ENCODE measurements at places on chromosomes 1 and 21.
A peak's percentile ranks its signal among the peaks of the same experiment; 100 is the strongest.

DNA sequence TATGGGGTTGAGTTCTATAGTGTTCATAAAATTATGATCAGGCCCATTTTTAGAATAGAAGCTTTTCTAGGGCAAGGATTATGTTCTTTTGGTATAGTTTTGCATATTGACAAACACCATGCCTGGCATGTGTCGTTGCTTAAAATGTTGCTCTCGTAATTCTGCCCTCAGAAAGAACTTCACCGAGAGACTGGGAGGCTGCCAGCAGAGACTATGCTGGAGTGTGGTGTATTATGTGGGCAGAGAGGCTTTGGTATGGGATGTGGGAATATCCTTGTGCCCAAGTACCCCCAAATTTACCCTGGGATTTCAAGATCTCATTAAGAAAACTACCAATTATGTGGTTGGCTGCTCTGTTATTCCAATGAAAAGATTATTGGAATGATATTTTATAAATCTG lies 27.9 kb downstream of the PGM1 start:
- DNase-seq: no peak

- DNase-seq: no peak
These were observed 28.6 kb upstream of the PLEKHG5 start for GRCh38 chr1:6519935-6520671.

DNA sequence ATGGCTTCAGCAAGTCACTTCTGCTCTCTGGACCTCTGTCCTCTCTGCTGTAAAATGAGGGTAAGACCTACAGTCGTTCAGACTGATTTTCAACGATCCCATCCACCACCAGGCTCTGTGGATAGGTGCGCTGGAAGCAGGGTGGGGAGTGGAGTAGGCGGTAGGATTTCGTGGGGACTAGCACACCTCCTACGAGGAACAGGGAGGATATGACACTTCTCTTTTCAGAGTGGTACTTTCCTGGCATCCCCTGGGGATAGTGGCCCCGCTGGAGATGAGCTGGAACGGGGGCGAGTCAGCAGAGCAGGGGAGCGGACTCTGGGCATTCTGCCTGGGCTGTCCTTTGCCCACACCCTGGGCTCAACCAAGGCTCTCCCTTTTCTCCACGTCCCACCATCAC lies 17.7 kb downstream of the ETNK2 start:
- no peak for DNase-seq

- DNase-seq: no peak
These were observed 58.2 kb downstream of the MRPS6 start for GRCh38 chr21:34131586-34131985.

GRCh38 chr1:213958346-213958745 lies 29.4 kb upstream of the PROX1 start:
- DNase-seq: no peak

DNA sequence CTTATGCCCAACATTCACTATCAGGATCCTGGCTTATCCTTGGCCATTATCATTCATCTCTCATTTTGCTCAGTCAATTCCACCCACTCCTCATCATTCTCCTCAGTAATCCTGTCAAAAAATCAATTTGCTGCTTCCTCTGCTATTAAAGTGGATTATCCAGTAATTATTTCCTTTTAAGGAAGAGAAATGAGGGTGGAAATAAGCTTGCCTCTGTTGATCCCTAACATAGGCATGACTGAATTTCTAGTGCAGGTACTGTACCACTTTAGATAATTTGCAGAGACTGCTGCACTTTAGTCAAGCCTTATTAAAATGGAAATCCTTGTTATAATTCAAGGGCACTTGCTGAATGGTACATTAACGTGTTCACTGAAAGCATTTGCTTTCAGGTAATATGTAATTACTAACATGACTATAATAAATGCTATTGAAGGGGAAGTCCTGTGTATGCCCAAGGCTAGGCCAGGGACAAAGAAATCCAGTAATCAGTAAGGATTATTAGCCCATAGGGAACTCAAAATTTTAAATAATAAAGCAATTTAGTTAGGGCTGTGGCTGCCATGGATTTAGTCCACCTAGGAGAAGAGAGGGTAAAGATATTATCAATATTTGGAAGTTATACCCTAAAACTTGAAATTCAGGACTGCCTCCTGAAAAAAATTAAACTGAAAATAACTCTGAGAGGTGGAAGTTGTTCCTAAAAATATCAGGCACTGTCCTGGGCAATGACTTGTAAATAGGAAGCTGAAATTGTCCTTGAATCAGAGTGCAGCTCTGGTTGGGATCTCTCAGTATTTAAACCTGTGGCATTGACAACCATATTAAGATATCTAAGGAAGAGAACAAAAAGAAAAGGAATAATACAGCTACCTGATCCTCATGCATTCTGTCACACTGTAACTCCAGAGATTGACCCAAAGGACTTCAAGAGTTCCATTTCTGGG lies 43.4 kb downstream of the RGS2 start:
- no peak for DNase-seq

DNA sequence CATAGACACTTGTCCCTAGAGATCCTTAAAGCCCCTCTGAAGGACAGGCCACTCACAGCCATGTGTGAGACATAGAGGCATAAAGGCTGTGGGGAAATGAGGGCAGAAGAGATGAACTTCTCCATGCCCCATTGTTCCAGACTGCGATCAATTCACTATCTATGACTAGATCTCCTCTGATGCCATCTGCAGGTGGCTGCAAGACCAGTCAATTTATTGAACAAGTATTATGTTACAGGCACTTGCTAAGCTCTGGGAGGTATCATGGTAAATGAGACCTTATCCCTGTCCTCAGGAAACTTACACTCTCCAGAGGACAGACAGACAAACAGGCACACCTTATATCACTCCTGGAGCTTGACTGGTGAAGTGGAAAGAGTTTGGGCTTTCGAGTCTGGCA lies 22.9 kb downstream of the UBIAD1 start:
- DNase-seq: no peak

DNA sequence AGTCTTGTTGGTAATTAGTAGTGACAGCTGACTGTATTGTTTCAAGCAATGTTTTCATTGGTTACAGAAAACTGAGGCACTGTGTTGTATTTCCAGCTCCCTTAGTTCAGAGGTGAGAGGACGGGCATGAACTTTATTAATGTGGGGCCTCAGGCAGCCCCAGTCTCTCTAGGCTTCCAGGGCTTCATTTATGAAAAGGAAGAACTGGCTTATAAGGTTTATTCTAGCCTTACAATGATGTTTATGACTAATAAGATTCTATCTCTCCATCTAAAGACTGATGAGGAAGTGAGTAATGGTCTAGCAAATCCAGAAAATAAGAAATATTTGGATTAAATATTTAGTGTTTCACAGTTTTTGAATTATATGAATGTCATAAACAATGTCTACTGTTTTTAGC lies 41.5 kb downstream of the CBS start:
- no peak for DNase-seq

DNA sequence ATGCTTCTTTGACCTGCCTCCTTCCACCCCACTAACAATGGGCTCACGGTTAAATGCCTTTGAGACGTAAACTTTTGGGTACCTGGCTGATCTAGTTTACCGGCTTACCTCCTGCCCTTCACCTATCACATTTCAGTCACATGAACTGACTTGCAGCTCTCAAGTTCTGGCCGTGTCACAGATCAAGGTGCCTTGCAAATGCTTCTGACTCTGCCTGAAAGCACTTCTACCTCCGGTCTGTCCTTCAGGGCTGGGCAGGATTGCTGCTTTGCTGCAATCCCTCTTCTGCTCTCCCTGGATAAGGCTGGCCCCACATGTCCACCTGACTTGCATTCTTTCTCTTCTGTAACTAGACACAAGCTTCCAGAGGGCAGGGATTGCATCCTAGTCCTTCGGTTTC lies 69.0 kb downstream of the GRIK1 start:
- no peak for DNase-seq

DNA sequence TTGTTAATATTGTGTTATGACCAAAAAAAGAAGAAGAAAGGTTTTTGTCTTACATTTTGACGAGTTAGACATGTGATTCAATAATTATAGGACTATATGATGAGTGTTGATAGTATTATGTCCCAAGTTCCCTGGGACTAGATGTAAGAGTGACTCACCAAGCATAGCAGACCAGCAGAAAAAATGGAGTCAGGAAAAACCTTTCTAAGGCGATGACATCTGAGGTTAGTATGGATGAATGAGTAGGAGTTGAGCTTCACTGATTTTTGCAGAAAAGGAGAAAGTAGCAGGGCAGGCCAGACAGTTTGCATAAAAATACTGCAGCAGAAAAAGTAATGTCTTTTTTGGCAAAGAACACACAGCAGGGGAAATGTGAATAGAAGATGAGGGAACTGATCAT lies 1041.3 kb upstream of the ADGRL4 start:
- DNase-seq: no peak

GRCh38 chr21:44643741-44644310 lies 2.4 kb upstream of the KRTAP10-11 start:
- DNase-seq: no peak

- DNase-seq: no peak
These were observed 9.8 kb downstream of the MTOR start for GRCh38 chr1:11252538-11252937.

GRCh38 chr1:206967096-206967849 lies 3.0 kb downstream of the FCAMR start:
- DNase-seq: peak; percentile 36

Measured in GDM1 (cell line).